ENCODE measurements at places on chromosomes 1 and 21.

GRCh38 chr1:21815724-21816321 lies 3.8 kb downstream of the LDLRAD2 start:
- DNase-seq, result no peak
- no peaks in the 10 kb centered on the region for H3K27me3 ChIP-seq
- H3K4me1 ChIP-seq, result no peaks in the 10 kb centered on the region
- H3K27ac ChIP-seq, result no peak overlapping the region
- H3K36me3 ChIP-seq, result no peaks in the 10 kb centered on the region
- no peak overlapping the region for H3K4me3 ChIP-seq

DNA sequence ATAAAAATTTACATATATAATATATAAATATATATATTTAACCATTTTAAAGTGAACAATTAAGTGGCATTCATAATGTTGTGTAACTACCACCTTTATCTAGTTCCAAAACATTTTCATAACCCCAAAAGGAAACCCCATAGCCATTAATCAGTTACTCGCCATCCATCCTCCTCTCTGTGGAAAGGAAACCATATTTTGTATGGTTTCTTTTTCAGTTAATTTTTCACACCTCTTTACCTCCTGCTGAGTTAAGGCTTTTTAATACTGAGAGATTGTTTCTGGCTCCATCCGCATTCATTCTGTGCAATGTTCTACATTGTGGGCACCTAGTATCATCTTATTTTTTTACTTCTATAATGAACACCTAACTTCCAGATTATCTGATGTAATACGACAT lies 512.1 kb downstream of the LMO4 start:
- no peak overlapping the region for H3K27ac ChIP-seq
- H3K27me3 ChIP-seq, result no peaks in the 10 kb centered on the region
- no peaks in the 10 kb centered on the region for H3K4me1 ChIP-seq
- no peaks in the 10 kb centered on the region for H3K36me3 ChIP-seq

DNA sequence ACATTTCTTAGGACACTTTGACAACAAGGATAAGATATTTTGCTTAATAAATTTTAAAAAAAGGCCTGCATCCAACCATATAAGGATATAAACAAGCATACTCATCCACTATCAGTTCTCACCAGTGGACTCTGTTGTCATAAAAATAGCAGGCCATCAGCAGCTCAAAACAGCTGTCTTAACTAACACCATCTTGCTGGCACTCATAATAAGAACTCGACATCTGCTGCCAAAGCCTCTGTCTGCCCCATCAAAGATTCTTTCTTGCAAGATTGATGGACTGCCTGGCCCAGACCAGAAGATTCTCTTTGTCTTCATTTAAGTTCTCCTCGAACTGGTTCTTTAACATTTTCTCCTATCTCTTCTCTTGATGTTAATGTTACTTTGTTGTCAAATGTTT lies 10.1 kb downstream of the JMJD4 start:
- no peak for DNase-seq
- H3K27me3 ChIP-seq, result no peaks in the 10 kb centered on the region

- no peaks in the 10 kb centered on the region for H3K4me1 ChIP-seq
- H3K27ac ChIP-seq, result no peak overlapping the region
- no peak overlapping the region for H3K4me3 ChIP-seq
- H3K36me3 ChIP-seq, result no peaks in the 10 kb centered on the region
- no peak for DNase-seq
- no peaks in the 10 kb centered on the region for H3K27me3 ChIP-seq
Measured at GRCh38 chr1:54559771-54560231, 11.8 kb downstream of the ACOT11 start.

DNA sequence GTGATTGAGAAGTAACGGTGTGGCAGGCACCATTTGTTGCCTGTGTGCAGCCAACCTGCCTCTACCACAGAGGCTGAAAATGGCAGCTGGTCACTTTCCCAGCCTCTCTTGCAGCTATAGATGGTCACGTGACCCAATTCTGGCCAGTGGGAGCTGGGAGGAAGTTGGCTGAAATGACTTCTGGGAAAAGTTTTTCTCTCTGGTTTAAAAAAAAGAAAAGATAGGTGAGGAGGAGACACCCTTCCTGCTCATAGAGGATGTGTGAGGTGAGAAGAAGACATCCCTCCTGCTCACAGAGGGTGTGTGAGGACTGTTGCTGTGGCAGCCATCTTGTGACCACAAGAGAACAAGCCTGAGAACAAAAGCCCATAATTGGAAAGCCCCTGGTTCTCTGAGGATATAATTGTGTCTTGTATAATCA lies 122.8 kb downstream of the SYF2 start:
- H3K4me1 ChIP-seq, result no peaks in the 10 kb centered on the region
- no peaks in the 10 kb centered on the region for H3K27me3 ChIP-seq
- DNase-seq, result peak; percentile 19
- no peak overlapping the region for H3K27ac ChIP-seq

DNA sequence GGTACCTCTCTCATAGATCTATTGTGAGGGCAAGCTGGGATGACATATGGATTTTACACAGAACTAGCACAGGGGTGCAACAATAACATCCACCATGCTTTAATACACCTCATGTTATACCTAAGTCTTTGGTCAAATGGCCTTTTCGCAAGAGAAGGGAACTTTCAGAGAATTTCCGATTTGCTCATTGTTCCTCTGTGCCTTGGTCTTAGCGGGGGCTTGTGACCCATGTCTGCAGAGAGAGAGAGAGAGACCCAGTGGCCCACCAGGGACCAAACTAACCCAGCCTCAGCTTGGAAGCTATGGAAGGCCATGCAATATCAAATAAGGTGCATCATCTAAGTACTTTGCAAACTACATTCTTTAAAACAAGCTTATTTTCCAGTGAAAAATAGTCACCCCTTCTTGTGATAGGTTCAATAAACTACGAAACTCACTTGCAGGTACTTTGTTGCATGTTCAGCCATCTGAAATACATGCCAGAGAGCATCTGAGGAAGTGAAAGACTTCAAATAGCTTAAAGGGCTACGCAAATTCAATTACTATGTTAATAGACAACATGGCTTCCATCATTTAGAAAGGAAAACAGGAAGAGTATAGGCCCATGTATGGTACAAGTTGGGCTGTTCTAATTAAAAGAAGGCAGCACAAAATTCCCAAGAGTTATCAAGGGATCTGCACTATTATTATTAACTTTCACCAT lies 100.7 kb downstream of the KCNN3 start:
- H3K4me1 ChIP-seq, result peaks cover 8% of the 10 kb centered on the region
- no peak for DNase-seq
- no peaks in the 10 kb centered on the region for H3K27me3 ChIP-seq
- no peaks in the 10 kb centered on the region for H3K36me3 ChIP-seq

- no peak overlapping the region for H3K27ac ChIP-seq
- H3K27me3 ChIP-seq, result no peaks in the 10 kb centered on the region
- H3K4me3 ChIP-seq, result no peak overlapping the region
- DNase-seq, result peak; percentile 89
Measured at GRCh38 chr1:206933333-206933945, 11.7 kb upstream of the FCMR start.

GRCh38 chr1:41479000-41479807 lies 5.3 kb downstream of the EDN2 start:
- no peaks in the 10 kb centered on the region for H3K27me3 ChIP-seq
- no peak overlapping the region for H3K27ac ChIP-seq
- H3K36me3 ChIP-seq, result no peaks in the 10 kb centered on the region
- DNase-seq, result no peak
- H3K4me1 ChIP-seq, result peaks cover 15% of the 10 kb centered on the region
- no peak overlapping the region for H3K4me3 ChIP-seq

GRCh38 chr1:209920844-209921243 lies 17.2 kb upstream of the SYT14 start:
- H3K27me3 ChIP-seq, result no peaks in the 10 kb centered on the region
- no peaks in the 10 kb centered on the region for H3K4me1 ChIP-seq
- H3K4me3 ChIP-seq, result no peak overlapping the region
- no peaks in the 10 kb centered on the region for H3K36me3 ChIP-seq

DNA sequence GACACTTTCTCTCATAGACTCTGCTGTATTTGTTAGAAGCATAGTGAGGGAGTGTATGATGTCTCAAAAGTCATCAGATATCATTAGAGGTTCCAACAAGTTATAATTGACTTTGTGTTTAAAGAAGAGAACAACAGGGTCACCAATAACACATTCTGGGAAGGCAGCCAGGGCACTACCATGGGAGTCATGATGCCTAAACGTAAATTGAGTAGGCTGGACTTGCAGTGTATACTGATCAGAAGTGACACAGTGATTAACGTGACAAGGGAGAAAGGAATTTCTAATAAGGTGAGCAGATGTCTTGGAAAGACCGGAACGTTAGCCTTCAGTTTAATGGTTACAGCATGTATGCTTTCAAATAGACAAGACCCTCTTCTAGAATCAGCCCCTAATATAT lies 973.2 kb downstream of the NCAM2 start:
- H3K27ac ChIP-seq, result no peak overlapping the region
- no peaks in the 10 kb centered on the region for H3K36me3 ChIP-seq
- H3K4me3 ChIP-seq, result no peak overlapping the region
- DNase-seq, result no peak

DNA sequence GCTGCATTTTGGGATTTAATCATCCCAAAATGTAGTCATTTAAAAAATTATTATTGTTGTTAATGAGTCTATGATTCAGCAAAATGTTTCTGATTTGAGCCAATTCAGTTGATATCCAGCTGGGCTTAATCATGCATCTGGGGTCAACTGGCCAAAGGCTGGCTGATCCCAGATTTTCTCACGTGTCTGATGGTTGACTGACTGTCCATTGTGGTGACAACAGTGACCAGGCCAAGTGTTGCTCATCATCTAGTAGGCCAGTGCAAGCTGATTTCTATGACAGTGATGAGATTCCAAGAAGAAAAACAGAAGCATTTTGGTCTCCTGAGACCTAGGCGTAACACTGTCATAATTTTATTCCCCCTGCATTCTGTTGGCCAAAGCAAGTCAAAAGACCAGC lies 80.1 kb upstream of the ZC3H11B start:
- H3K4me1 ChIP-seq, result no peaks in the 10 kb centered on the region
- no peaks in the 10 kb centered on the region for H3K27me3 ChIP-seq
- H3K27ac ChIP-seq, result no peak overlapping the region

- no peak for DNase-seq
- no peaks in the 10 kb centered on the region for H3K27me3 ChIP-seq
- H3K36me3 ChIP-seq, result no peaks in the 10 kb centered on the region
- H3K4me3 ChIP-seq, result no peak overlapping the region
Measured at GRCh38 chr1:98538106-98538505, 123.4 kb upstream of the SNX7 start.

DNA sequence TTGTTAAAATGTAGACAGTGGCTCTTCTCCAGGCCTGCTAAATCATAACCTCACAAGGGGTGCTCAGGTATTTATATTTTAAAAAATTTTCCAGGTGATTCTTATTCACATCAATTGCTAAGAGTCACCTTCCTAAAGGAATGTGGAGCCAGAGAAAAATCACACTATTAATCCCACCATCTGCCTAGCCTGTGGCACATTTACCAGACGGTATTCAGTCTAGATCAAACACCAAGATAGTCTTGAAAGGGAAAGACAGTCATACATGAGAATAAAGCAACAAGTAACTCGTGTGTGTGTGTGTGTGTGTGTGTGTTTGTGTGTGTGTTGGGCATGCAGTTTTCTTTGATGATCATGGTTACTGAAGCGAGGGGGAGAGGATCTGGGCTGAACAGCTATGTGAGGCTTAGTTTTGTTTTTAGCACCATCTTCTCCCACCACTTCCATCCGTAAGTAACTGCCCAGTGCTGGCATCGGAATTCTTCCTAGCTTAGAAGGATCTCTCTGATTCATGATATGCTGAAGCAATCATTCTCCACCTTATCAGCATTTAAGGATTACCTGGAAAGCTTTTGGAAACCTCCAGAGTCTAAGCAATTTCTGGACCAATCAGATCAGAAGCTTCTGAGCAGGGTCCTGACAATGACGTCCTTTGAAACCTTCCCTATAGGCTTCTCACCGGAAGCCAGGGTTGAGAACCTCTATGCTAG lies 2.4 kb upstream of the DPT start:
- no peak overlapping the region for H3K4me3 ChIP-seq
- H3K4me1 ChIP-seq, result no peaks in the 10 kb centered on the region
- H3K36me3 ChIP-seq, result no peaks in the 10 kb centered on the region

DNA sequence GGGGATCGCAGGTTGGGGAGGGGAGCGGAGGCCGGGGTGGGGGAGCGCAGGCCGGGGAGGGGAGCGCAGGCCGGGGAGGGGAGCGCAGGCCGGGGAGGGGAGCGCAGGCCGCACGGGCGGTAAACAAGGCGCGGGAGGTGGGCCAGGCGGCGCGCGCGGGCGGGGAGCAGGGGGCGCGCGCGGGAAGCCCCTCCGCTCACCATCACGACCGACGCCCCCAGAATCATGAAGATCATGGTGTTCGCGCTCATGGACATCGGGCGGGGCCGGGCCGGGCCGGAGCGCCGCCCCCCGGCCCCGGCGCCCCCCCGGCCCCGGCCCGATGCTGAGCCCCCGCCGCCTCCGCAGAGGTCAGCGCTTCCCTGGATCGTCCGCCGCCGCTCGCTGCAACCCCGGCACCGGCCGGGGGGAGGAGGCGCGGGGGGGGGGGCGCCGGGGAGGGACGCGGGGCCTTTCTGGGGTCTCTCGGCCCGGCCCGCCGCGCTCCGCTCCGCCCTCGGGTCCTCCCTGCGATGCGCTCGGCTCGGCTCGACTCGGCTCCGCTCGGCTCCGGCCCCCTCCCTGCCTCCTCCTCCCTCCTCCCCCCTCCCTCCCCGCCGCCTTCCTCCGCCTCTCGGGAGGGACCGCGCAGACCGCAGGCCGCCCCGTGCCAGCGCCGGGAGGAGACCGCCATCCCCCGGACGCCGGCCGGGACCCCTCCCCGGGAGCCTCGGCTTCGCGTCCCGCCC lies at the start of gene TMEM240:
TMEM240 (minus strand) TSS at position 535 of the 728 bp plus-strand sequence; CDS start at position 257, 278 bp downstream.
- no peak within 1 kb of the TSS for H3K4me3 ChIP-seq
- no peaks in the 10 kb centered on the region for H3K36me3 ChIP-seq
- H3K27ac ChIP-seq, result no peak within 1 kb of the TSS
- H3K4me1 ChIP-seq, result no peaks in the 10 kb centered on the region
- H3K27me3 ChIP-seq, result no peaks in the 10 kb centered on the region
- DNase-seq, result no peak

- H3K36me3 ChIP-seq, result peaks cover 32% of the 10 kb centered on the region
- DNase-seq, result no peak
- peak overlapping the region; percentile 94 for H3K4me3 ChIP-seq
- H3K27me3 ChIP-seq, result no peaks in the 10 kb centered on the region
- peaks cover 8% of the 10 kb centered on the region for H3K4me1 ChIP-seq
Measured at GRCh38 chr1:153669606-153670005, 1.2 kb downstream of the ILF2 start.

- no peaks in the 10 kb centered on the region for H3K27me3 ChIP-seq
- H3K4me3 ChIP-seq, result no peak overlapping the region
- no peak overlapping the region for H3K27ac ChIP-seq
- H3K36me3 ChIP-seq, result no peaks in the 10 kb centered on the region
- no peak for DNase-seq
Measured at GRCh38 chr1:44263568-44264450, 50.5 kb downstream of the DMAP1 start.

- DNase-seq, result no peak
- no peaks in the 10 kb centered on the region for H3K27me3 ChIP-seq
- no peak overlapping the region for H3K27ac ChIP-seq
- H3K36me3 ChIP-seq, result no peaks in the 10 kb centered on the region
Measured at GRCh38 chr1:89364954-89365550, 1.2 kb downstream of the GBP6 start.
